ENCODE measurements at places on chromosomes 6 and 20.

DNA sequence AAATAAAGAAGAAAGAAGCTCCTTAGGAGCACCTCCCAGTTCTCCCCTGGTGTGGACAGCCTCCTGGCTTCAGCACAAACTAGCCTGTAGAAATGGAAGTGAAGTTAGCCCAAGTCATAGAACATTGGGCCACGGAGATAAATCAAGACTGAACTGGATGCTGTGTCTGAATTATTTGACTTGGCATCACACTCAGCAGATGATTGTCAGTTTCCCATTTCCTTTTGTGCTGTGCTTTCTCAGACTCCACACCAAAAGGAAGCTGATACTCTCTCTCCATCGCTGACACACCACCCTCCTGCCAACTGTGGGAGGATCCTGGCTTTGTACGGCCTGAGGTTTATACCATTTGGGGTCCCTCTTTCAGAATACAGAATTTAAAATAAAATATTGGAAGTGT lies 209.8 kb downstream of the TFAP2A start:
- DNase-seq = no peak

GRCh38 chr20:22352019-22352418 lies 232.4 kb downstream of the FOXA2 start:
- no peak for DNase-seq

GRCh38 chr6:168598251-168599117 lies 157.5 kb downstream of the SMOC2 start:
- no peak for DNase-seq

GRCh38 chr20:38833857-38834164 lies 28.3 kb downstream of the PPP1R16B start:
- peak; percentile 54 for DNase-seq

DNA sequence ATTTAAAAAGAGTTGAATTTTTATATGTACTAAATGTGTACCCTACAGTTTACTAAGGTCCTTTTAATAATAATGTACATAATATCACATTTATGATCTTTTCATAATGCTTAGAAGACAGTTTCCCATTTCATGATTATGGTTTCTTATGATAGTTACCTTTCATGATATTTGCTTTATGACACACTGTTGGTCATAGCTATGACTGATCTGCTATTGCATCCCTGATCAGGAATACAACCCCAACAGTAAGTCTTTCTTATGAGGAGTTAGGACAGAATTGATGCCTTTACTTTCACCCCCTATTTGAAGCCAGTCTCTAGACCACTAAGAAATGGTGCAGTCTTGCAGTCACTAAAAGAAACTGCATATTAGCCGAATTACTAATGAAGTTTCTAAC lies 31.0 kb downstream of the LCA5 start:
- DNase-seq = no peak

- DNase-seq = no peak
Measured at GRCh38 chr6:42709871-42710270, 12.5 kb downstream of the PRPH2 start.

GRCh38 chr6:28303570-28303969 lies 22.2 kb downstream of the PGBD1 start:
- DNase-seq = peak; percentile 6

GRCh38 chr6:168412456-168412855 lies 28.5 kb upstream of the SMOC2 start:
- no peak for DNase-seq

DNA sequence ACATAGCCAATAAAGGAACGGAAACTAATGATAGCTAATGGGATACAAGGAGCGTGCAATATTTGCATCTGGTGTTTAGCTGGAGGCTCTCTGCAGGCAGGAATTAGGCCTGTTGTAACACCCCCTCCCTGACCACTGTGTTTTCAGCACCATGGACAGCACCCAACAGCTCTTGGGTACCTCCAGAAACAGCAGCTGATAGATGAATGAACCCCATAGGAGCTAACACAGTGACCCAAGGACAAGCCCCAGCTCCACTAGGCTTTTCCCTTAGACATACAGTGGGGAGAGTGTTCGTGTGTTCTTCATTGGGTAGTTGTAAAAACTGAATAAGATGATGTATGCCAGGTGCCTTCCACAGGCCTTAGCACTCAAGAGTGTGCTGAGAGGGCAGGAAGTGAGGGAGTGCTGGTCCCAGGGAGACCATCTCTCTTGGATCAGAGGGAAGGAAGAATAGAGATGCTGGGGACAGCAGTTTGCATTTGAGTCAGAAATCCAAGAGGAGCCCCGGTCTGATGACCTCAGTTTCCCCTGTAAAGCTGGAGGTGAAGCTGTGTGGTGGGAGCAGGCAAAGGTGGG lies 161.3 kb downstream of the PHACTR3 start:
- DNase-seq = no peak

- no peak for DNase-seq
Measured at GRCh38 chr6:136822046-136822375, 381 bp upstream of the PEX7 start.

DNA sequence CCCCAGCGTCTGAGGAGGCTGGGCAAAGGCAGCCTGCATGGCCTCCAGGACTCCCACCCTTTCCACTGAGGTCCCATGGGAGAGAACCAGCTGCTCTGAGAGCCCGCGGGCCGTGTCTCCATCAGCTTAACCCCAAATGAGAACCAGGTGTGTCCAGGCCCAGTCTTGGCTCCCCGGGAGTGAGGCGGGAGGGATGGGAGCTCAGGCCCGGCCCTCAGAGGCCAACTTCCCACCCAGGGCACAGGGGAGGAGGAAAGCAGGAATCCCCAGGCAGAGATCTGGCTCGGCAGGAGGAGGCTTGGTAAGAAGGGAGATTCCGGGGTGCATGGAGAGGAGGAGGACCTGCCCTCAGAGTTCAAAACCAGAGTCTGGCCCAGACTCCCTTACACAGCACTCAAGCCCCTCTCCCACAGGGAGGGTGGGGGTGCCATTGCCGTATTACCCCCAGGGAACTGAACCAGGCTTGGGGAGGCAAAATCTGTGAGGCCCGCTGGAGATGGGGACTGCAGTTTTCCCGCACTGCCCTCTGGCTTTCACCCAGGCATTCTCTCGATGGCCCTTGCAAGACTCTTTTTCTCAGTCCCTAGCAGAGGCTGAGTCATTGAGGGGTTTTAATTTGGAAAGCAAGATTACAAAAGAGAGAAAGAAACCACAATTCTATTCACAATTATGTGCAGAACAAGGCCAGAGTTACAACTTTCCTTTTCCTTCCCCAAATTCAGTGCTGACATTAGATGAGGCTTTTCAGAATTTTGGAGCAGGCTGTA lies 17.1 kb downstream of the FOXF2 start:
- no peak for DNase-seq

- no peak for DNase-seq
Measured at GRCh38 chr6:72554761-72555221, 67.1 kb upstream of the KCNQ5 start.

DNA sequence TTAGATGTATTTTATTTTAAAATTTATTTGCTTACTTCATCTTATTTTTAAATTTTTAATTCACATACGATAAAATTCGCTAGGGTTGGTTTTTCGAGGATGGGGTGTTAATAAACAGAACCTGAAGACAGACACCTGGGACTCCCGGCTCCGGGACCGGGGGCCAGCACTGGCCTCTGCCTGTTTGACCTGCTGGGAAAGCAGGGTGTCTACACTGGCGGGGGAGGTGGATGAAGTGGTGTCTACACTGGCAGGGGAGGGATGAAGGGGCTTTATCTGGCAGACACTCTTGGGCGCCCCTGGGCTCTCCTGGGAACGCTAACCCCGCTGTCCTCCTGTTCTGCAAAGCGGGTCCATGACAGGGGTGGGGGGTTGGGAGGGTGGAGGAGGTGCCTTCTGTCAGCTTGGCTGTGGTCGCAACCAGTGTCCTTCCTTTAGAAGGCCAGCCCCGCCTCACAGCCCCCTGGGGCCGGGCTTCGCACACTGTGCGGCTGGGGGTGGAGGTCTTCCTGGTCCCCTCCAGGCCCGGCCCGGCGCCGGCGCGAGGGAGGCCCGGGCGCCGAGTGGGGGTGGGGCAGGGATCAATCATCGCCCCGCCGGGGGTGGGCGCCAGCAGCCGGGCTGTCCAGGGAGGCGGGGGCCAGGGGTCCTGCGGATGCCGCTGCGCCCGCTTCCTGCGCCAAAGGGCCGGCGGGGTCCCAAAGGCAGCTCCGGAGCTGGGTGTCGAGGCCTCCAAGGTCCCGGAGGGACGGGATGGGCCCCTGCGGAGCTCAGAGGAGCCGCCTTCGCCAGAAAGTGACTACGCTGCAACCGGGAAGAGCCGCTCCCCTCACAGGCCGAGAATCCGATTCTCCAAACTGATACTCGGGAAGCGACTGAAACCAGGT lies 1.8 kb downstream of the GATA5 start:
- DNase-seq = no peak

- peak; percentile 72 for DNase-seq
Measured at GRCh38 chr20:59121714-59122565, 41.7 kb upstream of the ZNF831 start.

GRCh38 chr6:131004936-131005335 lies 58.1 kb downstream of the EPB41L2 start:
- DNase-seq = no peak

GRCh38 chr20:2617099-2617714 lies 35.2 kb upstream of the NOP56 start:
- DNase-seq = no peak

- DNase-seq = peak; percentile 89
Measured at GRCh38 chr6:44247338-44248302, 719 bp downstream of the HSP90AB1 start.

DNA sequence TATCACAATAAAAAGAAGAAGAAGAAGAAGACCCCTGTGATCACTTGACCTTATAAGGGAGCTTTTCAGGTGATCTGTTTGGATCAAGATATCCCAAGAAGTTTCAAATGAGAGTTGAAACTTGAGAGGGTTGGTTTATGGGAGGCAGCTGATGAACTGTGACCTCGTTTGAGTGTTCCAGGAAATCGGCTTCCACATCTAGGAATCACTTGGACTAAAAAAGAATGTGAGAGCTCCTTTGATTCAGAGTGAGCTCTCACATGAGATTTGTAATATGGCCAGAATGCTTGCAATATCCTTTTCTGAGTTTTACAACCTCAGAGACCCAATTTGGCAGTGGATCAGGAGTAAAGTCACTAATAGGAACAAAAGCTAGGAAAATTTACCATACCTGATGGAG lies 228.1 kb downstream of the ATXN1 start:
- no peak for DNase-seq

- DNase-seq = no peak
Measured at GRCh38 chr20:60937585-60937984, 314.5 kb upstream of the CDH4 start.

DNA sequence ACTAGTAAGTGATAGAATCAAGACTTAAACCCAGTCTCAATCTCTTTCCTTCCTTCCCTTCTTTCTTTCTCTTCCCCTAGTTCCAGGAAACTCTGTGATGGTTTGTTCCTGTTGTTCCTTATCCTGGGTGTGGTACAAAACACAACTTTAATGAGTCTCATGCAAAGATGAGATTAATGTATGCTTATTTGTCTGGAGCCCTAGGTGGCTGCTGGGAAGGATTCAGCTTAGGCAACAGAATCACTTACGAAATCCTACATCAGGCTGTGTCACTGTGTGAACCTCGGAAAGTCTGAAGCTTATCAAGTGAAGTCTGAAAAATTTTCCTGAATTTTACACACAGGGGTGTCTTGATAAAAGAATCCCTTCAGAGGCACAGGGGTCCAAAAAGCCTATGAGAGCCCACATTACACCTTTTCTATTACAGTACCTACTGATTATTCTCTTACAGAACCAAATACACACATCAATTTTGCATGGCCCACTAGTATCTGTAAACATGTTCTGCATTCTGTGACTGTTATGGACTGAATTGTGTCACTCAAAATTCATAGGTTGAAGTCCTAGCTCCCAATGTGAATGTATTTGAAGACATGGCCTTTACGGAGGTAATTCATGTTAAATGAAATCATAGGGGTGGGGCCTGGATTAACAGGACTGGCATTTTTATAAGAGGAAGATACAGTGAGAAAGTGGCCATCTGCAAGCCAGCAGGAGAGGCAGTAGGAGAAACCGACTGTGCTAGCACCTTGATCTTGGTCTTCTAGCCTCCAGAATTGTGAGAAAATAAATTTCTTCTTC lies 144.7 kb downstream of the MYB start:
- DNase-seq = no peak

DNA sequence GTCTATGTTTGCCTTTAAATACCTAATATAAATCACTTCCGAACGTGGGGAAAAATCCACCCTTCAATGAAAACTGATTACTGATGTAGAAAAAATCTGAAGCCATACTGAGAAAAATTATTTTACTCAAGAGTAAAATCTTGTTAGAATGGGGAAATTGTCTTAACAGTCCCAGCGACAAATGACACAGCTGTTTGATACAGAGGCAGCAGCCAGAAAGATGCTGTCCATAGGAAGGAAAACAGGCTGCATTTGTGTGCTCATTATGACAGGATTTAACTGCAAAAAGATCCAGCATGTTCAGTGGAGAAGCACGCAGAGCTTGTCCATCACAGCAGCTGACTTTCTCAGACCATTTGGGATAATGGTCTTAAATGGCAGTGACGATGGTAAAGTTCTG lies 443.0 kb downstream of the TFAP2B start:
- no peak for DNase-seq

GRCh38 chr6:166306378-166307081 lies 1.7 kb downstream of the PRR18 start:
- no peak for DNase-seq

DNA sequence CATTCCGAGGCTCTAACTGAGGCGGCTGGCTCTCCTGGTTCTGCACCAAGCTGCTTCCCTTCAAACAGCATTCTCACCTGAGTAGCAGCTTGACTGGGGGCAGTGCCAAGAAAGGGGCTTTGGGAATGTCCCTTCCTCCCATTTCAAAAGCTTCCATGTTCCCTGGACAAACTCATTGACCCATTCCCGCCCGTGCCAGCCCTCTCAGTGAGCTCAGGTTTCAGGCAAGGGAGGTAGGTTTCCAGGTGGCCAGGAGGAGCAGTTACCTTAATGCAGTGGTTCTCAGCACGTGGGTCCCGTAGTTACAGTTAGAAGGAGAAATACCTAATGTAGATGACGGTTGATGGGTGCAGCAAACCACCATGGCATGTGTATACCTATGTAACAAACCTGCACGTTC lies 135.2 kb downstream of the ELOVL4 start:
- DNase-seq = no peak

GRCh38 chr20:43543138-43543537 lies 15.7 kb upstream of the SGK2 start:
- no peak for DNase-seq

DNA sequence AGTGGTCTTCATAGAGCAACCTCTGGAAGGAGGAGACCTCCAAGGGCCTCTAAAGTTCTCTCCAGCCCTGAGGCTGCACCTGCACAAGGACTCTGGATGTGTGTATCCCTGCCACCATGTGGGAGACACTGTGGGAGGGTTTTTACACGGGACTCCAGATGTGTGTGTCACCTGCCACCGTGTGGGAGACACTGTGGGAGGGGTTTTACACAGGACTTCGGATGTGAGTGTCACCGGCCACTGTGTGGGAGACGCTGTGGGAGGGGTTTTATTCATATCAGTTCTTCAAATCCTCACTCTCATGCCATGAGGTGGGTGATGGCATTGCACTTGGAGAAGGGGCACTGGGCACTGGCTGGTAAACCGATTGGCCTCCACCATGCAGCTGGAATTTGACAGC lies 90.2 kb upstream of the SSTR4 start:
- no peak for DNase-seq

GRCh38 chr6:21710908-21711627 lies 117.5 kb downstream of the SOX4 start:
- DNase-seq = no peak

GRCh38 chr6:140271759-140272377 lies 897.4 kb upstream of the CITED2 start:
- DNase-seq = no peak

GRCh38 chr6:99614430-99615186 lies 8.0 kb downstream of the PRDM13 start:
- no peak for DNase-seq

GRCh38 chr20:16381444-16381843 lies 191.8 kb downstream of the KIF16B start:
- DNase-seq = no peak
